Stimulated activated CD4-positive, alpha-beta T cell treated with anti-CD3 and anti-CD28 coated beads, Interleukin-1b, Interleukin-23, amount 100 ng/mL, for 1 hour (primary cell): ENCODE measurements at places on chromosomes 3 and 15.

GRCh38 chr3:124960105-124960504 is 25.6 kb upstream of the MUC13 start:
- DNase-seq, result no peak

DNA sequence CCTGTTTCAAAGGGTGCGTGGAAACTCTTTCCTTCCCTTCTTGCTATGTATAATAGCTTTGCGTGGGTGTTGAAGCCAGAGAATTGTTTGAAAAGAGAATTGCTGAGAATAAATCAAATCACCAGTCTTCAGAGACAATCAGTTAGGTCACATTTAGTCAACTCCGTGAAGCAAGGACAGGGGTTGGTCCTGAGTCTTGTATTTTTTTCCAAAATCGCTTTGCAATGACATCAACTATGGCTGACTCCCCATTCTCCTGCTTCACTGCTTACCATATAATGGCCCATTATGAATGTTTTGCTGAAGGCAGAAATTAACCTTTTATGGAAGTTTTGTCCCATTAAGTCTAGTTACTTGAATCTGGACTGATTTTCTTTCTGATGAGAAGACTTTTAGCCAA is 852.8 kb downstream of the AGBL1 start:
- DNase-seq, result no peak

DNA sequence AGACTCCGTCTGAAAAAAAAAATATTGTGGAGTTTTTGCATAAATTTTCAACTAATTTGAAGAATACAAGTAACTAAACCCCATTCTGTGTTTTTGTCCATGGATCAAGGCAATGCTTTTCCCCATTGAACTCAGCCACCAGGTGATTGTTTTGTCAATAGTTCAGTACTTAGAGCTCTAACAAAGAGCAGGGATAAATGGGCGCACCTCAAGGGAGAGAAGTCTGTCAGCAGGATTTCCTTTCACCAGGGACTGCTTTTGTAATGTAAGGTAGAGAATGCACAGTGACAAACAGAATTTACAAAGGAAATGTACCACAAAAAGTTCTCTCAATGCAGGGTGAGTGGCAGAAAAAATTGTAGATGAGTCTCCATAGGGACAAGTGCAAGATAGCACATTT is 10.8 kb upstream of the ATP13A5 start:
- no peak for DNase-seq

- no peak for DNase-seq
These were observed 271.1 kb upstream of the GPR149 start for GRCh38 chr3:154701055-154701454.

DNA sequence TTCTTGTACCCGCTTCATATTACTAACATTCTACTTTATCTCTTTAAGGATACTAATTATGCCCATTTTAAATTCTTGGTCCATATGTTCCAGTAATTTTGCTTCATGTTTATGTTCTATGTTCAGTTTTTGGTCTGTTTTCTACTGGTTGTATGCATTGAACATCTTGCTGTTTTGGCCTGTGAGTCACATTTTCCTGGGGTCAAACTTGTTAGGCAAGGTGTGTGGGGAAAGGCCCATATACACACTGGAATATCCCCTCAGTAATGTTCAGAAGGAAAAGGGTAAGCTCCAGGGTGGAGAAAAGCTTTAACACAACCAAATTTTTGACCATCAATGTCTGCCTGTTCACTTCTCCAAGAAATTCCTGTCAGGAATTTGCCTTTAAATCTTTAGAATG is 337.7 kb downstream of the SLC9A9 start:
- DNase-seq, result no peak

GRCh38 chr3:114566162-114566755 is 272.4 kb downstream of the TIGIT start:
- DNase-seq, result no peak

GRCh38 chr3:138222131-138222941 is 35.2 kb downstream of the ARMC8 start:
- no peak for DNase-seq

GRCh38 chr3:71247958-71248335 is 335.6 kb downstream of the FOXP1 start:
- no peak for DNase-seq

- DNase-seq, result no peak
These were observed 30.3 kb upstream of the FSTL1 start for GRCh38 chr3:120481081-120481480.

- no peak for DNase-seq
These were observed 392.8 kb downstream of the OCA2 start for GRCh38 chr15:27706300-27706699.

DNA sequence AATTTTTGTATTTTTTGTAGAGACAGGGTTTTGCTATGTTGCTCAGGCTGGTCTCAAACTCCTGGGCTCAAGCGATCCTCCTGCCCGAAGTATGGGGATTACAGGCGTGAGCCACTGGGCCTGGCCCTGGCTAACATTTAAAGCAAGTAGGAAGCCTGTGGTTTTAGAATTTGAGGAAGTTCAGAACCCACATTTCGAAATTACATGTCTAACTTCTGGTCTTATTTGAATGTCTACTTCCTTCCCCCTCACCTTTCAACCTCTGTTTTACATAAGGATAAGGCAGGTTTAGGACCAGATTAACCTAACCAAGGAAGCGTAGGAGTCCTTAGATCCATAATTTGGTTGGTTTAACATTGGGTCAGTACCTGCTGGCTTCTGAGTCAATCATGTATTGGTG is 120.5 kb upstream of the PROK2 start:
- DNase-seq, result no peak

GRCh38 chr3:50534681-50535330 is 31.4 kb upstream of the CACNA2D2 start:
- no peak for DNase-seq

DNA sequence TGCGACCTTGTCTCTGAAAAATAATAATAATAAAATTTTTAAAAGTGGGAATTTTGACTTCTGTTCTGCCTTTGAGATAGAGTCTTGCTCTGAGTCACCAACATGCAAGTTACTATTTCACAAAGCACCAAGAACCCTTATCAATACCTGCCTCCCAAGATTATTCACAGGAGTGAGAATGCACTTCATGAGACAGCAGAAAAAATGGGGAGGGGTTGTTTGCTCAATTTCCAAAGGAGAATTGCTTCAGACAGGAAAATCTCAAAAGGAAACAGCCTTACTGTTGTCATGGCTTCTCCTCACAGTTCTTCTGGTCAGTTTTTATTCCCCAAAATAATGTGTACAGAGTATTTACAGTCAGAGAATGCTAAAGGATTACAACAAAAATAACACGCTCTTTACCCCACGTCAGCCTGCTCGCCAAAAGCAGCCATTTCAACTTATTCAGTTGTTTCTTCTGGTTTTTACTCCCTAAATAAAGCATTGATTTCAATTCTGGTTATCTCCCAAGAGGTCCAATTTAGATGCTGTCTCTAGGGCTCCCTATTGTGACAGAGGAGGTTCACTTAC is 89.0 kb downstream of the PPCDC start:
- no peak for DNase-seq

DNA sequence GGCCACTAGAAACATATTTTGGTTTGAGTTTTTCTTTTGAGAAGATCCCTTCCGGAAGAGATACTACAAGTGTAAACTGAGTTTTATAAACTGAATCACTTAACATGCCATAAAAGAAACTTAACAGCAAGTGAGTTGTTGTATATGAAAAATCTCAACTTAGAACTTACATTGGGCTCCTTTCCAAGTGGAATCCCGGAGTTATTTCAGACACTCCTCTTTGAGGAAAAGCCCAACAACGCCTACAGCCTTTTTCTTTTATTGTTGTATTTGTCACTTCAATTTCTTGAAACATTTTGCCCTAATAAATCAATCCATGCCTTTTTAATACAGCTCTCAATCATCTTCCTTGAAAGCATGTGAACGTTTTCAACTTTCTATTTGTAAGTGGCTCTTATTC is 137.3 kb downstream of the FEZF2 start:
- DNase-seq, result no peak

- DNase-seq, result no peak
These were observed 2.1 kb upstream of the ARMC8 start for GRCh38 chr3:138184994-138185393.

- no peak for DNase-seq
These were observed 135.6 kb downstream of the MAP2K5 start for GRCh38 chr15:67678089-67678488.

- peak; percentile 63 for DNase-seq
These were observed 108.1 kb downstream of the KLF13 start for GRCh38 chr15:31434588-31435260.

GRCh38 chr3:184693011-184693975 is 18.6 kb downstream of the MAGEF1 start:
- no peak for DNase-seq

- no peak for DNase-seq
These were observed 251.4 kb downstream of the MAGI1 start for GRCh38 chr3:65787340-65787739.

DNA sequence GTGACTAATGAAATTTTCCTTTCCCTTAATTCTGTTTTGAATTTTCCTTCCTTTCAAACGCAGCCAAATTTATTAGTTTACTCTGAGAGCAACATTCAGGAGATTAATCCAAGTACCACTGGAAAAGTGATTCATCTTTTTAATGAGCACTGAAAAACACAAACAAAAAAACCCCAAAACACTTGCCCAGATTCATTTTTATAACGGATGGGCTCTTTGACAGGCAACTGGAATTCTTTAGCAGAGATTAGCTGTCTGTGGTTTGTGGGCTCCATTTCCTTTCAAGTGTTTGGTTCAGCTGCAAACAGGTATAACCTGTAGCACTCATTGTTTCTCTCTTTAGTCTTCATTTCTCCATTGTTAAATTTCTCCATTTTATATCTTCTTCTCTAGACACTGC is 3.1 kb upstream of the POLR2M start:
- no peak for DNase-seq
